ENCODE measurements at places on chromosomes 3 and 15. TPM values are rescaled to one million over a fixed set of nuclear protein-coding genes. Genes with fewer than 3 reads are reported as not detected.

GPR87 gene
- not detected for total RNA-seq

FOXB1 gene
- 5.9 TPM for total RNA-seq

DNA sequence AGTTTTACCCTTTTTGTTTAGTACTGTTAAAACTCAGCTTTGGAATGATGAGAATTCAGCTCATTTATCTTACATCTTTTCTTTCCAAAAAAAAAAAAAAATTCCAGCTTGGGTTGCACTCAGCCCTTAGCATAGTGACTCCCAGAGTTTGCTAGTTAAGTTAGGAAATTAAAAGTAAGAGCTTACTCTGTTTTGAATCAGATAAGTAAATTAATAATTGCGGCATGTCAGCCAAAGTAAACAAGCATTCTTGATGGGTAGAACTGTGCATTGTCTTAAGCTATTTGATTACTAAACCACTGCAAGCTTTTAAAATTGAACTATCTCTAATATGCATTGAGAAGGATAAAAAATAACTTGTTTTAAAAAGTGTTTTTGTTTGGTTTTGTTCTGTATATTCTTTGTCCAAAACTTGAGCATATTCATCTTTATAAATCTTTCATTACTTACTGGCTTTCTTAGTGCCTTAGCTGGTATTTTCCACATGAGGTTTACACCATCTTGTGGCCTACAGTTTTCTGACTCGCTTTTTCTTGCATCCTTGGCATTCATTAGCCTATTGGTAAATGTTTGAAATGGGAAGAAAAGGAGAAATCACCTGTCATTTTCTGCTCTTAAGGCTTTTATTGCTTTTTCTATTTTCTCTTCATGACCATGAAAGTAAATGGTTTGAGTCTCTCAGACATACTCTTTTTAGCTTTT is 107.6 kb downstream of the FILIP1L start:
- no peak overlapping the region for H3K27ac ChIP-seq
- no peak for DNase-seq
- H3K4me3 ChIP-seq: no peak overlapping the region
- H3K27me3 ChIP-seq: no peaks in the 10 kb centered on the region
- H3K4me1 ChIP-seq: no peaks in the 10 kb centered on the region

ZNF660 gene
- total RNA-seq: 29.8 TPM

DNA sequence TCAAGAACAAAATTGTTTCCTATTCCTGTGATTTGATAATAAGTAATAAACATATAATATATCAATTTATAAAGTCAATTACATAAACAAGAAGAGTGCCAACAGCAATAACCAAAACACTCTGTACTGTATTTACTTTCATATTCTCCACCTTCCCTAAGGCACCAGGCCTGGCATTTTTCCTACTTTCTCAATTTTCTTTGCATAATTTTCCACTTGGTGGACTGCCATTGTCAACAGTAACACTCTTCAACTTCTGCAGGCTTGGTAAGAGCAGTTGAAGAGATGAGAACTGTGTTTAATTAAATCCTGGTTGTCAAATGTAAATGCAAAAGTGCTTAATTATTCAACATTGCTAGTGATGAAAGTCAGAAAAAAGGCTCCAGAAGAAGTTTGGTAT is 229.8 kb upstream of the PLSCR5 start:
- H3K27me3 ChIP-seq: no peaks in the 10 kb centered on the region
- no peak overlapping the region for H3K27ac ChIP-seq
- H3K4me1 ChIP-seq: no peaks in the 10 kb centered on the region
- no peak overlapping the region for H3K4me3 ChIP-seq
- no peaks in the 10 kb centered on the region for H3K36me3 ChIP-seq

DNA sequence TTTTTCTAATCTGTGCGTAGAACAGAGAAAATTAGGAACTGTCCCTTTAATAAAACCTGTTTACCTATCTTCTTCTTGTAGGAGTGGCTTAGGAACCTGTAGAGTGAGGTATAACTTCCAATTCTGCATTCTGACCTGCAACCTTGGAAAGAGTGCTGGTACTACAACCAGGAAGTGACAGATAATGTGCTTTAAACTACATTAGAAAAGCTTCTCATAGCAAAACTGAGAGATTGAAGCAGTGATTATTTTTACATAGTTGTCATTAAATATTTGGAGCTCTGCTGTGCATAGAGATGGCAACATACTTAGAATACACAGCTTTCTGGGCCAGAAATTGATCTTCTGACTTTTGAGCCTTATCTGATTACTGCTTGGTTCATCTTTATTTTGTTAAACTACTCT is 50.4 kb upstream of the ZDHHC23 start:
- H3K4me1 ChIP-seq: no peaks in the 10 kb centered on the region
- no peaks in the 10 kb centered on the region for H3K36me3 ChIP-seq
- H3K4me3 ChIP-seq: no peak overlapping the region

BMF gene
- total RNA-seq: 18.0 TPM

GNAT1 gene
- not detected for total RNA-seq

GRCh38 chr15:47431501-47431900 is 285.8 kb upstream of the SEMA6D start:
- no peaks in the 10 kb centered on the region for H3K27me3 ChIP-seq
- H3K4me3 ChIP-seq: no peak overlapping the region
- no peaks in the 10 kb centered on the region for H3K36me3 ChIP-seq

- no peak overlapping the region for H3K27ac ChIP-seq
- no peaks in the 10 kb centered on the region for H3K36me3 ChIP-seq
- no peak for DNase-seq
- H3K4me1 ChIP-seq: no peaks in the 10 kb centered on the region
- H3K4me3 ChIP-seq: no peak overlapping the region
These were observed 13.1 kb downstream of the SLC7A14 start for GRCh38 chr3:170572665-170573253.

GRCh38 chr15:27249046-27249759 is 278.2 kb downstream of the GABRG3 start:
- H3K4me1 ChIP-seq: peaks cover 4% of the 10 kb centered on the region
- DNase-seq: no peak
- H3K36me3 ChIP-seq: no peaks in the 10 kb centered on the region
- peak overlapping the region; percentile 78 for H3K27ac ChIP-seq

PTPRG gene
- total RNA-seq: 41.2 TPM

GRCh38 chr15:58410353-58410752 is 21.4 kb upstream of the LIPC start:
- H3K4me1 ChIP-seq: peaks cover 31% of the 10 kb centered on the region
- H3K27me3 ChIP-seq: no peaks in the 10 kb centered on the region
- H3K27ac ChIP-seq: no peak overlapping the region
- no peak overlapping the region for H3K4me3 ChIP-seq
- DNase-seq: no peak

DNA sequence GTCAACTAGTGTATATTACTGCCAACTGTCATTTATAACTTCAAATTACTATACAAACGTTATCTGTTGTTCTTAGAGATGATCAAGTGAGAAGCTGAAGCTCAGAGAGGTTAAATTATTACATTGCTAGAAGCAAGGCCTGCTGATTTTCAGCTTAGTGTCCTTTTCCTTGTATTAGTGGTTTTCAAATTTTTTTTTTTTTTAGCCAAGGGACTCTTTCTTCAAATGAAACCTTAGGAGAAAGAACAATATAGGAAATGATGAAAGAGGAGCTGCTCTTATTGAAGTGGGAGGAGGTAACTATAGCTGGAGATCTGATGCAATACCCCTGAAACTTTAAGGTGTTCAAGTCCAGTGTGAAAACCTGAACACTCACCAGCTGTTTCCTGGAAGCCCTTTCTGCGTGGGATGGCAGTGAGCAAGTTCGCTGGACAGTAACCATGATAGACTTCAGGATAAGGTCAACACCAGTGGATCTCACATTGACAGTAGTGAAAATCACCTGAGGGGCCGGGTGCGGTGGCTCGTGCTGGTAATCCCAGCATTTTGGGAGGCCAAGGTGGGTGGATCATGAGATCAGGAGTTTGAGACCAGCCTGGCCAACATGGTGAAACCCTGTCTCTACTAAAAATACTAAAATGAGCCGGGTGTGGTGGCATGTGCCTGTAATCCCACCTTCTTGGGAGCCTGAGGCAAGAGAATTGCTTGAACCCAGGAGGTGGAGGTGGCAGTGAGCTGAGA is 376.2 kb downstream of the EDEM1 start:
- H3K27me3 ChIP-seq: peaks cover 7% of the 10 kb centered on the region
- no peak for DNase-seq
- H3K36me3 ChIP-seq: no peaks in the 10 kb centered on the region
- H3K4me3 ChIP-seq: no peak overlapping the region

- no peaks in the 10 kb centered on the region for H3K27me3 ChIP-seq
- no peak overlapping the region for H3K4me3 ChIP-seq
- no peak overlapping the region for H3K27ac ChIP-seq
These were observed 242.8 kb downstream of the CHST2 start for GRCh38 chr3:143362115-143362991.

DNA sequence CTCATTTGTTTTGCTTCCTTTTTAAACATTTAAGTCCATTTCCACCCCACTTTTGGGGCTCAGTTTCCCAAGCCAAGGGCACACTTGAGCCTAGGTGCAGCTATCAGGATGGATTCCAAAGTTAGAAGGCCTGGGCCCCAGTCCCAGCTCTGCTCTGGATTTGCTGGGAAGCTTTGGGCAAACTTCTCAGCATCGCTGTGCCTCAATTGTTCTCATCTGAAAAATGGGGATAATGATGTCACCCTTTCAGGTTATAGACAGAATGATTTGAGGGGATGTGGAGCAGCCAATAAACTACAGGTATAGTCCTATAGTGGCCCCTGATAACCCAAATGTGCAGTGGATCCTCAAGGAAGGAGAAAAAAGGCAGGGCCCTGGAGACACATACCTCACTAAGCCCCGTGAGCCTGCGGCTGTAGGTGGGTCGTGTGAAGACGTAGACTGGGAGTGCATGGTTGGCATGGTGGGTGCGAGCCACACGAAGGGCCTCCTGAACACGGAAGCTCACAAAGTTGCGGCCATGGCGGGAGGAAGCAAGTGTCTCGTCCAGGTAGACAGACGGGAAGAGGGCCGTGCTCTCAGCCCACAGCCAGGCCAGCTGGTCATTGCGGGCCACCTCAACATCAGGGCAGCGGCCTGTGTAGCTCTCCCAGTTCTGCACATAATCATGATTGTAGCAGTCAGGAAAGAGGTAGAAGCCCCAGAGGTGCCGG is 3.2 kb downstream of the HYAL2 start:
- H3K4me1 ChIP-seq: peaks cover 46% of the 10 kb centered on the region
- H3K27ac ChIP-seq: no peak overlapping the region
- no peaks in the 10 kb centered on the region for H3K27me3 ChIP-seq
- no peak for DNase-seq
- H3K36me3 ChIP-seq: peaks cover 22% of the 10 kb centered on the region

RHOV gene
- 0.80 TPM for total RNA-seq

DNA sequence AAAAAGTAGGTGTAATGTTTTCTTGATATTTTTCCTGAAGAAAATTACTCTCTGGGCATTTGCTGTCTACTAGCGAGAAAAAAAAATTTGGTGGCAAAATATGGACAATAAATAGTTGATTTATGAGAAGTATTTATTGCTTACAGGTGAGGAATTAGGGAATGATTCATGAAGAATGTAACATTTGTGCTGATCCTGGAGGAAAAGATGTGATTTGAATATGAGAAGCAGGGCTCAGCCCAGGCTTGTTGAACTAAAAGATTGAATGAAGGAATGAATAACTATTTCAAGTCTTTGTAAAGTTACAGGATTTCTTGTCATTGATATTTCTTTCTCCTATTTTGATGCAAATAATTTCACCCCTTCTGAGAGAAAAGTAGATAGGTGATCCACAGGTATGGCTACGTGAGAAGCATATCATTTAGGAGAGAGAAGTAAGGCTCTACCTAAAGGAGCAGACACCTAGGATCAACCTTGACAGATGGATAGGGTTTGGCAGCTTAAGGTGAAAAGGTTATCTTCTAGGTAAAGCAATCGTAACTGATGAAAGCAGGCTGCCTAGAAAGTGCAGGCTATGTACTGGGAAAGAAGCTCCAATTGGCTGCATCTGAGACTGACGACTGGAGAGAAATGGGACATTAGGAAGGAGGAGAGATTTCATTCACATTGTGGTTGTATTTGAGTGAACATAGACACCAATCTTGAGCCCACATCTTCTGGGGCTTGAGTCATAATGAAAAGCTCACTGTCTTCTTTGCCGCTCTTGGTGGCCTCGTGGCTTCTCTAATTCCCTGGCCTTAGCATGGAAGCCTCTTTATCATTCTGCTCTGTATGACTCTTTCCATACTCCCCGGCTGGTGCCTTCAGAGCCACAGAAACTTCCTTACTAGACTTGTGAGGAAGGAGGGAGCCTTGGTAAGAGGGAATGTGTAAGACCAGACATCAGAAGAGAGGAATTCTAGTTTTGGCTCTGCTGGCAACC is 106.5 kb downstream of the P3H2 start:
- no peaks in the 10 kb centered on the region for H3K27me3 ChIP-seq
- no peak overlapping the region for H3K4me3 ChIP-seq
- no peaks in the 10 kb centered on the region for H3K36me3 ChIP-seq
- H3K4me1 ChIP-seq: peaks cover 11% of the 10 kb centered on the region
- no peak overlapping the region for H3K27ac ChIP-seq
- no peak for DNase-seq

DNA sequence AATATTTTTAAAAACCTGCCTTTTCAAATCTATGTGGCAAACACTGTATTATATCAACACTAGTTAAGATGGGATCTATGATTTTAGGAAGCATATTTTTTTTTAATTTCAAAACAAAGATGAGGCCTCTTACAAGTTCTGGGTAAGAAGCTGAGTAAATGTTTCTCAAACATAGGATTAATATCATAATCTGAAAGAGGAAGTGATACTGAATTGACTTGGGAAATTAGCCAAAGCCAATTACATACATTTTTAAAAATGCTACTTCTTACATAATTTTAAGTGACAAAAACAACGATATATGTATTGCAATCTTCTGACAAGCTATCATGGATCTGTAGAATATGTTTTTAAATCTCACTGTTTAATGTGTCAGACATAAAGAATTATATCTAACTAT is 135.1 kb upstream of the UBP1 start:
- H3K4me3 ChIP-seq: no peak overlapping the region
- H3K27me3 ChIP-seq: no peaks in the 10 kb centered on the region
- peaks cover 12% of the 10 kb centered on the region for H3K36me3 ChIP-seq
- no peak for DNase-seq

- no peak for DNase-seq
- H3K4me1 ChIP-seq: peaks cover 4% of the 10 kb centered on the region
- no peak overlapping the region for H3K4me3 ChIP-seq
- H3K27ac ChIP-seq: no peak overlapping the region
These were observed 35.1 kb downstream of the MYH15 start for GRCh38 chr3:108475220-108475782.

GRCh38 chr15:97234851-97235610 is 725.5 kb upstream of the ARRDC4 start:
- peaks cover 2% of the 10 kb centered on the region for H3K27me3 ChIP-seq
- peaks cover 21% of the 10 kb centered on the region for H3K4me1 ChIP-seq
- no peaks in the 10 kb centered on the region for H3K36me3 ChIP-seq
- H3K27ac ChIP-seq: no peak overlapping the region
- DNase-seq: peak; percentile 74
- peak overlapping the region; percentile 5 for H3K4me3 ChIP-seq

DNA sequence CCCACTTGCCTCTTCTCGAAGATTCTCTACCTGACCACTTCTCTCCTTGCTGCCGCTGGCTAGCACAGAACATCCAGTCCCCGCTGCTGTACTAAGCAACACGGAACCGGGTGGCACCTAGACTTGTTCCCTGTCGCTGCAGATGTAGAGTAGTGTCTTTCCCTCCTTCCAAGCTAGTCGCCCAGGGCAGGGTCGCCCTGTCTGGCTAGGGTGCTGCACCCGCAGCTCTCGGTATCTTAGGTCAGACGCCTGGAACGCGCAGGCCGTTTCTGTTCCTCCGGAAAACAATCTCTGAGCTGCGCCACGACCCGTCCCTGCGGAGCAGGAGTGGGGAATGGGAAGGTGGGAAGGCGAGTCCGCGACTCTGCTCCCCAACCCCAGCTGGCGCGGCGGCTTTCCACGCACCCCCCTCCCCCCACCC is 758 bp upstream of the SNX33 start:
- peak overlapping the region; percentile 84 for H3K27ac ChIP-seq
- H3K4me1 ChIP-seq: peaks cover 43% of the 10 kb centered on the region
- peaks cover 3% of the 10 kb centered on the region for H3K36me3 ChIP-seq
- H3K4me3 ChIP-seq: peak overlapping the region; percentile 84
- no peak for DNase-seq

Data from neural crest cell (in vitro differentiated cells).